ENCODE measurements at places on chromosomes 2 and 18.

- H3K27me3 ChIP-seq: no peaks in the 10 kb centered on the region
- no peak overlapping the region for H3K27ac ChIP-seq
- H3K4me3 ChIP-seq: no peak overlapping the region
- no peaks in the 10 kb centered on the region for H3K4me1 ChIP-seq
- no peaks in the 10 kb centered on the region for H3K36me3 ChIP-seq
- no peak for DNase-seq
Measured at GRCh38 chr2:228956701-228957474, 314.2 kb downstream of the PID1 start.

- H3K27ac ChIP-seq: no peak overlapping the region
- DNase-seq: no peak
- H3K4me3 ChIP-seq: no peak overlapping the region
- H3K36me3 ChIP-seq: no peaks in the 10 kb centered on the region
Measured at GRCh38 chr2:237752761-237753165, 45.8 kb upstream of the RBM44 start.

GRCh38 chr2:216791303-216791702 lies 68.6 kb downstream of the TNP1 start:
- DNase-seq: no peak
- no peaks in the 10 kb centered on the region for H3K4me1 ChIP-seq
- no peak overlapping the region for H3K4me3 ChIP-seq
- H3K36me3 ChIP-seq: no peaks in the 10 kb centered on the region

DNA sequence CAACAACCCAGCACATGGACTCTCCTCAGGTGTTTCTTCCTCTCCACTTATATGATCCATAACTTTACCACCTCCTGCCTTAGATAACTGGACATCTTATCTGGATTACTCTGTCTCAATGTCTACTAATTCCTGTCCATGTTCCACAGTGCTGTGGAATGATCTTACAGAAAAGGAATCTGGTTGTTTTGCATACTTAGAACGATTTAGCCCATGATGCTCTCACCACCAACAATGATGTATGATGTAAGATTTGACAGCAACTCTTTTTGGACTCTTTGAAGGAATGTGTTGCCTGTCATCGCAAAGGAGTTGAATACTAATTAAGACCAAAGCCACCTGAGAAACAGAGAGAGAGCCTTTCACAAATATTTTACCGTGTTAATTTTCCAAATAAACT lies 37.7 kb upstream of the SYT4 start:
- DNase-seq: no peak
- H3K4me3 ChIP-seq: no peak overlapping the region
- H3K27me3 ChIP-seq: no peaks in the 10 kb centered on the region

DNA sequence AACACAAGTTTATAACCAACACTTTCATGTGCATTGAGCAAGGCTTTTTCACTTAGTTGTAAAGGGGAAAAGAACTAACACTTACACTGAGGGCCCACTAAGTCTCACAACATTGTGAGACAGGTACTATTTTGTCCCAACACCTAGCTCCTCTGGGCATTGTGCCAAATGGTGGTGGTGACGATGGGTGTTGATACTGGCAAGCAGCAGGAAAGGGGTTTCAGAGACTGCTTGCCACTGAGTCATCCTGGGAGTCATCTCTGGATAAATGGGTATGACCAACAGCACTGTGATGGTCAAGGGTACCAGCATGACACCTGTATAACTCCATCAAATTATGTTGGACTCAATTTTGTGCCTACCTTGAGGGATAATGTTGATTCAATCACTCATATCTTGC lies 138.8 kb upstream of the ITGA6 start:
- H3K27me3 ChIP-seq: no peaks in the 10 kb centered on the region
- H3K4me3 ChIP-seq: no peak overlapping the region
- DNase-seq: no peak
- no peak overlapping the region for H3K27ac ChIP-seq
- no peaks in the 10 kb centered on the region for H3K36me3 ChIP-seq

GRCh38 chr18:65788373-65788772 lies 37.6 kb downstream of the CDH7 start:
- H3K27ac ChIP-seq: no peak overlapping the region
- no peaks in the 10 kb centered on the region for H3K36me3 ChIP-seq
- no peaks in the 10 kb centered on the region for H3K27me3 ChIP-seq
- no peak overlapping the region for H3K4me3 ChIP-seq

GRCh38 chr2:23400703-23401102 lies 15.7 kb downstream of the KLHL29 start:
- no peak overlapping the region for H3K27ac ChIP-seq
- H3K4me1 ChIP-seq: no peaks in the 10 kb centered on the region
- H3K36me3 ChIP-seq: no peaks in the 10 kb centered on the region
- DNase-seq: no peak
- no peak overlapping the region for H3K4me3 ChIP-seq

- H3K27ac ChIP-seq: peak overlapping the region; percentile 92
- no peak overlapping the region for H3K4me3 ChIP-seq
- no peak for DNase-seq
- H3K36me3 ChIP-seq: no peaks in the 10 kb centered on the region
- no peaks in the 10 kb centered on the region for H3K27me3 ChIP-seq
- peaks cover 5% of the 10 kb centered on the region for H3K4me1 ChIP-seq
Measured at GRCh38 chr2:100212850-100213249, 70.5 kb upstream of the AFF3 start.

DNA sequence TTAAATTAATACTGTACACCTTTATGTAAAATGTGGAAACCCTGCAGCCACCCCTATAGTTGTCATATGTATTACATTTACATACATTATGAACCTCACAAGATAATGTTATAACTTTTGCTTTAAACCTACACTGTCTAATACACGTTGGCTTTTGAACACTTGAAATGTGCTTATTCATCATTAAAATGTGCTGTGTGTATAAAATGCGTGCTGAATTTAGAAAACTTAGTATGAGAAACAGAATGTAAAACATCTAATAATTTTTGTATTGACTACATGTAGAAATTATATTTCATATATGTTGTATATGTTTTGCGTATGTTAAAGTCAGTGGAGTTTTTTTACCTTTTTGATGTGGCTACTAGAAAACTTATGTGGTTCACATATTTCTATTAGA lies 68.8 kb downstream of the MAPRE2 start:
- H3K4me1 ChIP-seq: no peaks in the 10 kb centered on the region
- no peak overlapping the region for H3K4me3 ChIP-seq
- DNase-seq: no peak
- no peak overlapping the region for H3K27ac ChIP-seq
- H3K36me3 ChIP-seq: no peaks in the 10 kb centered on the region

DNA sequence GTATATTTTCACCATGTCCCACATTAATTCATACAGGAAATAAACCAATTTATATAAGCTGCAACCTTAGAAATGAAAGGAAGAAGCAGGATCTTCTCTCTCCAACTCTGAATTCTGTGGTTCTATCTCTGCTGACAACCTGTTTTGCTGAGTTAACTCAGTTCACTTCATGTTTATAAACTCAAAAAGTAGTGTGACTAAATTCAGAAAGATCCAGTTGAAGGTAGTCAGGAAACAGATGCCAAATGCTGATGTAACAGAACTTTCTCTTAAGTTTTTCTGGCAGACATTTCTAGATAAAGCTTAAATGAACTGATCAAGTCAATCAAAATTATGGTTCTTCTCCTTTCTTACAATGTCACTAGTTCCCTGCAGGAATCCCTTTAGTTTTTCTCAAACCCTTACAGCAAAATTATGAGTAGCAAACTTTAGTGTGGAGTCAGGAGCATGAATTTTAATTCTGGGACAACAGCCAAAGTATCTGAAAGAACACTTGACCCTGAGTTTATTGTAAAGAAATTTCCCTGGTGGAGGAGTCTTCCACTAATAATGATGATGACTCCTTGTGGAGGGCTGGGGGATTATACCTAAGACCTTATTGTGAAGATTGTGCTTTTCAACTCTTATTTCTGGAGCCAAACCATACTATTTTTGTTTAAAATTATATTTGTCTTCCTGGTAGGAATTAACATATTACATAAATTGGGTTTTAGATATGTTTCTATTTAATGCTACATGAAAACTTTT lies 216.9 kb downstream of the MYO3B start:
- H3K27ac ChIP-seq: no peak overlapping the region
- no peaks in the 10 kb centered on the region for H3K36me3 ChIP-seq
- no peak overlapping the region for H3K4me3 ChIP-seq
- H3K27me3 ChIP-seq: no peaks in the 10 kb centered on the region

GRCh38 chr2:191086706-191087105 lies 64.1 kb downstream of the STAT4 start:
- DNase-seq: no peak
- H3K4me1 ChIP-seq: no peaks in the 10 kb centered on the region
- no peaks in the 10 kb centered on the region for H3K36me3 ChIP-seq
- H3K27me3 ChIP-seq: no peaks in the 10 kb centered on the region
- no peak overlapping the region for H3K27ac ChIP-seq

GRCh38 chr2:13638181-13638580 lies 921.4 kb downstream of the TRIB2 start:
- H3K36me3 ChIP-seq: no peaks in the 10 kb centered on the region
- no peaks in the 10 kb centered on the region for H3K4me1 ChIP-seq
- no peak for DNase-seq
- H3K4me3 ChIP-seq: no peak overlapping the region

Data from Peyer's patch (tissue), 4 donors.